ENCODE measurements at places on chromosomes 2 and 18.

DNA sequence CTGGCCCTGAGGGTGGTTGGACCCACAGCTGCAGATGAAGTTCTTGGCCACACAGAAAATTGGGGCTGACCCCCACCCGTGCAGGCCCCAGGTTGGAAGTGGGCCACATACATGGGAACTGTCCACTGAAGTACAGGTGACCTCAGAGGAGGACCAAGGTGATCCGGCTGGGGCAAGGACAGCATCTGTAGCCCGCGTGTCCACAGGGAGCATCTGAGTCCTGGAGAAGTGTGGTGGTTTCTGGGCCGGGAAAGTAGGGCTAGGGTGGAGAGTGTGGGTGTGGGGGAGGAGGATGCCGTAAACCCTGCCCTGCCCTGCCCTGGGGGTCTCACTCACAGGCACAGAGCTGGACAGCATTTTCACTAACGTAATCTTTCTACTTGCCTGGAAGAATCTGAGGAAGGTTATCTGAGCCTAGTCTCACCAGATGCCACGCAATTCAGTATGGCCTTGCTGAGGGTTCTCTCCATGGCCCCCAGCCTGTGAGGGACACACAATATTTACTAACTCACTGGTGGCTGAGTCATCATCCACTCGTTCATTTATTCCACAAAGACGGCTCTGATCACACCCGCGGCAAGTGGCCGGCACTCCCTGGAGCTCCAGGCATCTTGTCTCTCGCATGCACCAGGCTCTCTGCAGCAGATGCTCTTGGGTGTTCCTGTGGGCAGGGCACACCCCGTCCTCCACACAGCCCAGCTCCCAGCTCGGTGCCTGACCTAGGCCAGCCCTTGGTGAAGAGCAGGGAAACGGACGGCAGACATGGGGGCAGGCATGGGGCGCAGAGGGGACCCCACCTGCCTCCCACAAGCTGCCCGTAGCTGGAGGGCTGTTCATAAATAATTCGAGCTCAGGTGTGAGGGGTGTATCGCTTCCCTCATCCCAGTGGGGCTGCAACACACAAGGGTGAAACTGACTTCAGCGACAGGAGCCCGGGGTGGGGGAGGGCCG, 51.2 kb downstream of the INHBB start:
- no peak for DNase-seq

GRCh38 chr18:63971320-63972001, 1.6 kb downstream of the SERPINB8 start:
- no peak for DNase-seq

GRCh38 chr2:126880817-126881216, 17.9 kb upstream of the TEX51 start:
- no peak for DNase-seq

DNA sequence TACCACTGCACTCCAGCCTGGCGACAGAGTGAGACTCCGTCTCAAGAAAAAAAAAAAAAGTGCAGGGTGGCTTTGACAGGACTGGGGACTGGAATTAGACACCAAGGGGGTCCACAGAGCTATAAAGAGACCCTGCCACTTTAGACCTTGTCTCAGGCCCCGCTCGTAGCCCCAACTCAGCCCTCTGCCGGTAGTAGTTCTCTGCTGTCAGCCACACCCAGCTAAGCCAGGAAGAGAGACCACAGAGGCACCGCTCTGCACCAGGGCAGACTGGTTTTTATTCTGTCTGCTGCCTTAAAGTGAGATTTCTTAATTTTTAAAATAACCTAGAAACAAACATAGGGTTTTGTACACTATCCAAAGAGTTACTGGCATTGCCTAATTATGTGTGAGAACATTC, 66.0 kb downstream of the STEAP3 start:
- no peak for DNase-seq

- DNase-seq = no peak
These were observed 45.8 kb upstream of the PDK1 start for GRCh38 chr2:172510088-172510487.

DNA sequence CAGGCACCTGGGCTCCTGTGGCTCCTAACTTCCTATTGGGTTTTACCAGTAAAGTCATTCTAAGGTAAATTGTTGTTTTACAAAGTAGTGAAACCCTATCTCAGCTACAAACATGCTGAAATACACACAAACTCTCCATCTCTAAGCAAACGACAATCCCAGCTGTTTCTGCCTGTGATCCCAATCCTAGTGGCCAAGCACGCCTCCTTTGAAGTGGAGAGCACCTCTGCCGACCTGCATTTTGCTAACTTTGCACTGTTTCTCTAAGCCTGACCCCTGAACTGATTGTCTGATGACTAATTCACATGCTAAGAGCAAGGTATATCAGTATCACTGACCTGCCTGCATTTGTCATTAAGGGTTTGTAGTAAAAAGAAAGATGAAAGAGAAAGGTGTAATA, 124.3 kb downstream of the PAX3 start:
- DNase-seq = no peak

DNA sequence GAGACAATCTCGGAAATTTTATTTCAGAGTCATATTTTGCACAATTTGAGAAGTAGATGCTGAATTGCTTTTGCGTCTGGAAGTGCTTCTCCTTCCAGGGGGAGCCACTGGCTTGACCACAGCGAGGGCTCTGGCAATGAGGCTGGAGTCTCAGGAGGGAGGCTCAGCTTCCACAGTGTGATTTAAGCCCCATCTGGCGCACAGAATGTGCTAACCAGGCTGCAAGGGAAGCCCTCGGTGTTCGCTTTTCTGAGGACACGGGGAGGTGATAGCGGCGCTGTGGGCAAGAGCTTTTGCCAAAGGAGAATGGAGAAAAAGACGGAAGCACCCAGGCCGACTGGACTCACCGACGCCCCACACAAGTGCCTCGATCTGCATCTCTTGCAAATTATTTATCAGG, 52.4 kb downstream of the ADI1 start:
- no peak for DNase-seq

DNA sequence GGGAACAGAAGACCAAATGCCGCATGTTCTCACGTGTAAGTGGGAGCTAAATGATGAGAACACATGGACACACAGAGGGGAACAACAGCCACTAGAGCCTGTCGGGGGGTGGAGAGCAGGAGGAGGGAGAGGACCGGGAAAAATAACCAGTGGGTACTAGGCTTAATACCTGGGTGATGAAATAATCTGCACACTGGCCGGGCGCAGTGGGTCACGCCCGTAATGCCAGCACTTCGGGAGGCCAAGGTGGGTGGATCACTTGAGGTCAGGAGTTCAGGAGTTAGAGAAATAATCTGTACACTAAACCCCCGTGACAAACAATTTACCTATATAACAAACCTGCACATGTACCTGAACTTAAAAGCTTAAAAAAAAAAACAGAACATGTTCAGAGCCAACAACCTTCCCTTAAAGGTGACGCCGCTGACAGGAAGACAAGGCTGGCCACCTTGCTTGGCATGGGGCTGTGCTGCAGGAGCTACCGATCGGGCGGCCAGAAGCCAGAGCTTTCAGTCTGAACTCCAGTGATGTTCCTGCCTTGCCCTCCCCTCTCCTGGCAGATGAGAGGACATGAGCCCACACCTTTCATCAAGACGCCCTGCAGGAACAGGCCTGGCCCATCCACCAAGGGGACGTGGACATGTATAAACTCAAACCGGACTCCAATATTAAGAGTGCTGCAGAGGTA, 11.2 kb downstream of the SLC66A2 start:
- no peak for DNase-seq

GRCh38 chr18:75048776-75049454, 160.0 kb downstream of the PTGR3 start:
- no peak for DNase-seq

DNA sequence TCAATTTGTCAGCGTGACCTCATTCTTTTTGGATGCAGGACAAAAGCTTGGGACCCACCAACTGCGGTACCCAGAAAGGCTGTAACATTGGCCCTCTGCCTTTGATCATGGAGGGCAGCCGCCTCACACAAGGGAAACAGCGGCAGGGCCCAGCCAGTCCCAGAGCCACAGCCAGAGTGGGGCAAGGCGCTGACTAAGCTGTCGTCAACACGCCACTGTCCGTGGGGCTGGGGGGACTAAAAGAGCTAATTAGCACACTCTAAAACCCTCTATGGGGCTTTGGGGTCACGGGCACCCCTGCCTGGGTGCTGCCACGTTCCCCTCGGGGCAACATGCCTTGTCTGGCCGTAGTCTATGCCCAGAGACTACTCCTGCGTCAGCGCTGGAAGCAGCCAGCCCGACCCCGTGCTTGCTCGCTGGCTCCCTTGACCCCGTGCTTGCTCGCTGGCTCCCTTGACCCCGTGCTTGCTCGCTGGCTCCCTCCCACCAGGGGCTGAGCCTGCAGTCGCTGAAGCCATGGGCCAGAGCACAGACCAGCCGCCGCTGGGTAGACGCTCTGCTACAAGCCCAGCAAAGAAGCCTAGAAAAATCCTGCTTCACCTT, 598.4 kb downstream of the MBD2 start:
- DNase-seq = no peak

- DNase-seq = no peak
These were observed 18.8 kb upstream of the ALPI start for GRCh38 chr2:232437195-232437571.

DNA sequence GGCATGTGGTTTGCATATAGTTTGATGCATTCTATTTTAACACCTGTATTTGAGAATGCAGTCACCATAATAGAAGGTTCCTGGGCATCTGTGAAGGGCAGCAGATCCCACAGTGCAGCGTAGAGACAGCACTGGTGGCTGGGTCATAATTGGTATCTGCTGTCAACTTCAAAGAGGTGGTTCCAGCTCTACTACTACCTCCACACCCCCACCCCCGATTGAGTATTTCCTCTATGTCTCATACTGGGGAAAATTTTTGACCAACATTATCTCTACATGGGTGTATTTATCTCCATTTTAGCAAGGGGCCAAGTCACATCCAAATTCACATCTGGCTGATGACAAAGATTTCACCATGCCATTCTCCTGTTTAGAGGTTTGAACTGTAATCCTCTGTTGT, 43.0 kb downstream of the TRPM8 start:
- no peak for DNase-seq

DNA sequence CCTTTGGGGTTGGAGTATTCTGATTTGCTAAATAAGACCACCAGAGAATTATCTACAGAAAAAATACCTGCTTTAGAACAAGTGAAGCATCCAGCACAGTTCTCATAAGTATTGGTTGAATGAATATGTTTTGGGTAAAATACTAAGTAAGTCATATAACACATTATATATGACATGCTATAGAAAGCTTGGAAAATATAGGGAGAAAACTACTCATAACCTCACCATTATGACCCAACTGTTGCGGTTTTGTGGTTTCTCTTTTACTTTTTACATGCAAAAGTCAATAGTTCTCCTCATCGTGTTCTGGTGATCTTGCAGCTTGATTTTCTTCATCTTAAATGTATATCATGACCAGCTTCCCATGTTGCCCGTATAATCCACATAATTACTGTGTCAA, 66.2 kb downstream of the DIPK1C start:
- DNase-seq = no peak

GRCh38 chr2:131112529-131112928, 7.4 kb downstream of the PLEKHB2 start:
- DNase-seq = no peak

- DNase-seq = no peak
These were observed 40.8 kb upstream of the ROCK2 start for GRCh38 chr2:11385216-11385615.

- no peak for DNase-seq
These were observed 48.7 kb downstream of the IMPA2 start for GRCh38 chr18:12029786-12030584.

DNA sequence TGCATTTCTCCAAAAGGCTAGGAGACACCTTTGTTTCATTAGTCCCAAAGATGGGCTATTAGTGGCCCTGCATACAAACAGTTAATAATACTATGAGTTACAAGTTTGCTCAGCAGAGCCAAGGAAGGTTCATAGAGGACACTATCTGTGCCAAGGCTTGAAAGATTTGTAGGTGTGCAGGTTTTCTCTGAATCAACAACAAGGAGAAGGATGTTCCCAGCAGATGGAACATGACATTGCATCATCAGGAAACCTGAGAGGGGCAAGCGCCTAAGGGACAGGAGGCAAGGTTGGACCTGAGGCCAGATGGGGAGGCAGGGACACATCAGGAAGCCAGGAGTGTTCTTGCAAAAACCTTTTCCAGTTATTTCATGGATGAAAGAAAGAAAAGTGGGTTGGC, 35.4 kb upstream of the STK17B start:
- DNase-seq = no peak

GRCh38 chr2:241901018-241901380, 31.5 kb downstream of the RTP5 start:
- no peak for DNase-seq

GRCh38 chr2:14967729-14968128, 335.2 kb downstream of the LRATD1 start:
- DNase-seq = no peak

DNA sequence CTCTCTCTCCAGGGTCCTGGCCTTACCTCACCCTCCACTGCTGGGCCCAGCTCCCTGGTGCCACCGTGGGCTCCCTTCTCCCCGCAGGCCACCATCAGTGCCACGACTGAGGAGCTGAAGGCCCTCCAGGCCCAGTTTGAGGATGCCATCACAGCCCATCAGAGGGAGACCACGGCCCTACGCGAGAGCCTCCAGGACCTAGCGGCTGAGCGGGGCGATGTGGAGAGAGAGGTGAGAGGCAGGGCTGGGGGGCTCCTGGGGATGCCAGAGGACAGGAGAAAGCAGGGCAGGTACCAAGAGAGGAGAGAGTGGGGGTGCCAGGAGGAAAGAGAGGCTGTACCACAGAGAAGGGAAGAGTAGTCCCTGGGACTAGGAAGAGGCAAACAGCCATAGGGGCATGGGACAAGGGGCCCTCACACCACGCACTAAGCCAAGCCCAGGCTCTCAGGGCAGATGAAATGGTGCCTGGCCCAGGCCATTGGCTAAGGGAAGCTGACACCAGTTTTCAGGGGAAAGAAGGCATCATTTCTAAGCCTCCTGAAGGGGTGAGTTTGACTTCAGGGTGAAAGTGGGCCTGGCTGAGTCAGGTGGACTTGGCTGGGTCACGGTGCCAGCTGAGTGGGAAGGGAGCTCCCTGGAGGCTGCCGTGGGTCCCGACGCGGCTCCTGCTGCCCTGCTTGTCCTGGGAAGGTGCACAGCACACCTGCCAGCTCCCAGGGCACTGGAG, 39.0 kb upstream of the SNED1 start:
- DNase-seq = no peak

- no peak for DNase-seq
These were observed 20.6 kb downstream of the NPAS2 start for GRCh38 chr2:100840519-100840918.

- DNase-seq = no peak
These were observed 34.5 kb downstream of the PLEKHM3 start for GRCh38 chr2:207990784-207991183.

DNA sequence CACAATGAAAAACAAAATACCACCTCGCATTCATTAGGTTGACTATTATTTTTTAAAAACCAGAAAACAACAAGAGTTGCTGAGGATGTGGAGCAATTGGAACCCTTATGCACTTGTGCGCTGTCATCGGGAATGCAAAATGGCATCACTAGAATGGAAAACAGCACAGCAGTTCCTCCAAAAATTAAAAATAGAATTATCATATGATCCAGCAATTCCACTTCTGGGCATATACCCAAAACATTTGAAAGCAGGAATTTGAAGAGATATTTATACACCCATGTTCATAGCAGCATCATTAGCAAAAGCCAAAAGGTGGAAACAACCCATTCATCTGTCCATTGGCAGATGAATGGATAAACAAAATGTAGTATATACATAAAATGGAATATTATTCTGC, 11.9 kb upstream of the NMUR1 start:
- DNase-seq = no peak

GRCh38 chr2:228701506-228701905, 520.0 kb upstream of the SPHKAP start:
- no peak for DNase-seq

- DNase-seq = no peak
These were observed 394.7 kb downstream of the FBXO15 start for GRCh38 chr18:73752965-73753364.

Data from activated naive CD4-positive, alpha-beta T cell treated with Interleukin-2 at 50 U/mL for 16 hours (primary cell).